Neural crest cell (in vitro differentiated cells): ENCODE measurements at places on chromosomes 16 and 17. TPM values are rescaled to one million over a fixed set of nuclear protein-coding genes. Genes with fewer than 3 reads are reported as not detected.

DNA sequence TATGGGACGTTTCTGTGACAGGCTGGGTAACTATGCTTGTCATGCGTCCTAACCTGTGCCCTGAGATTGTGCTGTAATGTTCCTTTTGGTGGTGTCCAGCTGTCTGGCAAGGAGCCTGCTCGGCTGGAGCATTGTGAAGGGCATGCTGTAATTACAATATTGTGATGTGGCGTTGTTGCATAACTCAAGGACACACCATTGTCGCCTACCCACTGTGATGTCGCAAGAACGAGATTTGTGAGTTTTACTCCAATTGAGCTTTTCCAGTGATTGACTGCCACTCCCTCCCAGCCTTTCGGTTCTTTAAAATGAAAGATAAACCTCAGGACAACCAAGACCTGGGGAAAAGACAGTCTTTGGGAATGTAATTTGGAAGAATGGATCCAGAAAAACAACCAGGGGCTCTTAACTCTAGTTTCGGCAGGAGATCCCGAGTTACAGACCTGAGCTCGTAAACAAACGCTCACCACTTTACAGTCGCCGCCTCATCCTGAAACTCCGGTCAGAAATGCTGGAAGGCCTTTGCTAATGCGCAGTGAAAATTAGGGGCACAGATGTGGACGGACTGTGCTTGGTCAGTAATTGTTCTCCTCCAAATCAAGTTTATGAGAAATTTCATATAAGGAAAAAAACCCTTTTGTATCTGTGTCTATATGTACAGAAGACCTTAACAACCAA is 1.3 kb downstream of the ZNF750 start:
- no peak for DNase-seq

KRTAP2-3 gene
- not detected in 2 replicates for total RNA-seq

GRCh38 chr16:12207939-12208338 is 231.4 kb downstream of the SNX29 start:
- DNase-seq = no peak

- DNase-seq = no peak
These were observed 2.7 kb downstream of the PLEKHH3 start for GRCh38 chr17:42673885-42674754.

- DNase-seq = no peak
These were observed 6.3 kb downstream of the HSBP1 start for GRCh38 chr16:83813823-83814658.

MT1M gene
- total RNA-seq = not detected in 2 replicates

GRCh38 chr16:85426806-85427205 is 186.3 kb upstream of the GSE1 start:
- no peak for DNase-seq

DNA sequence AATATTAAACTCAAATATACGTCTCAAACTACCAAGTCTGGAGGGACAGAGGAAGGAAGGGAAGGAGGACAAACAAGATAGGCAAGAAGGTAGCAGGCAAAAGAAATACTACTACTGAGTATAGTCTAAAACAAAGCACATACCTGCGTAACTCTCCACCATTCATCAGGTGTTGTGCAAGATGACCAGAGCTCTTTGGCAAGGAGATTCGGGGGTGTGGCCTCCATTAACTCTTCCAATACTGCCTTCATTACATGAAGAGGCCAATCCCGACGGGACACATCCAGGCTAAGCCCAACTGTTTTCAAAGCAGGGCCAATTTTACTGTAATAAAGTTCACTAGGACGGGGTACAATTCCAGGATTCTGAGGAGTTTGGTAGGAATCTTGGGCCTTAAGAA is 38.2 kb upstream of the ARL6IP1 start:
- DNase-seq = no peak

DNA sequence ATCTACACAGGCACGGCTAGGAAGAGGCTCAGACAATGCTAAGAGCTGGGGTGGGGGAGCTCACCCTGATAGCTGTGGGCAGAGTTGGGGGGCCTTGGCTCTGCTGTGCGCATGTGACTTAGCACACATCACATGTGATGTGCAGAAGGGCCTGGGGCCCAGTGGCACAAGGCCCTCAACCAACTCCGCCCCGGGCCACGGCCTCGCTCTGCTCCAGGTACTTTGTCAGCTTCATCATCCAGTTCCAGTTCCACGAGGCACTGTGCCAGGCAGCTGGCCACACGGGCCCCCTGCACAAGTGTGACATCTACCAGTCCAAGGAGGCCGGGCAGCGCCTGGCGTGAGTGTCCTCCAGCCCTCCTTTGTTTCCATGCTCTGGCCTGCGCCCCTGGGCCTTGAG is 19.3 kb downstream of the ACE start:
- no peak for DNase-seq

DNA sequence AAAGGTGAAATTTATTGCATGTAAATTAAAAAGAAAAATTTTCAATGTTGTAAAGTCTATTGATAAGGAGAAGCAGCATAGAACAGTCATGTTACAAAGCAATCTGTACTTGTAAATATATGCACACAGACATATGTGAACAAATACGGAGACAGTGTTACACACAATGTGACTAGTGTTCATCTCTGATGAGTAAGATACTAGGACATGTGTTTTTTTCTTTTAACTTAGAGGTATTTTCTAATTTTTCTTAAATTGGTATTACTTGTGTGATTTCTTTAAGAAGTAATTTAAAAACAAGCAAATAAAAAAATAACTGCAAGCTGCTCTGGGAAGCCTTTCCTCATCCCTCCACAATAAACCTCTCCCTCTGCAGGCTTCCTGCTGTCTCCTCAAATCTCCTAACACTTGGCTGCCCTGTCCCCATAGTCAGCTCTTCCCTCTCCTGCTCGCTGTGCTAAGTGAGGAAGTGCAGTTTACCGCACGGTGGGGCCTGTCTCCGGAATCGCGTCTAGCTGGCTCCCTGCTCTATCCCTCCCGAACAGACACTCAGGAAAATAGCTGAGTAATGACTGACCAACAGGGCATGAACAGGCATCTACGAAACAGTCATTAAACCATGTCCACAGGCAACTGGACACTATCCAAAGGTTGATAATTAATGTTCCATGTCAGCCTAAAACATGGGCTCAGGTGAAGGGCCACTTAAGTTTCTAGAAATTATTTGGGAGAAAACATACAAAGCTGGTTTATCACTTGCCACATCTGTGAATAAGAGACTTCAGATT is 35.9 kb downstream of the CMTM4 start:
- peak; percentile 15 for DNase-seq

TP53TG3 gene
- total RNA-seq = not detected in 2 replicates

DNA sequence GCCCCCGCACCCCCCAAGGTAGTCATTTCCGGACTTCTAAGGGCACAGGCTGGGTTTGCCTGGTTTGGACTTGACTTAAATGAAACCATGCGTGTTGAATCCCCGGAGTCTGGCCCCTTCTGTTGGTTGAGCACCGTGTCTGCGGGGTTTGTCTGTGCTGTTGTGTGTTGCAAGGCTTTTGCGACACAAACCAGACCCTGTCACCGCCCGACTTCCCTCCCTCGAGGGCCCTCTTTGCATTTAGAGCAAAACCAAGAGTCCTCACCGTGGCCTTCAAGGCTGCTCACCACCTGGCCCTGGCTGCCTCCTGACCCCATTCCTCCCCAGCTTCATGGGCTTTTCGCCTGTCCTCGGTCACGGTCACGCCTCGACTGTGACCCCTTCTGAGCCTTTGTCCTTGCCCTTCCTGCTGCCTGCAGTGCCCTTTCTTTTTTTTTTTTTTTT is 7.4 kb downstream of the CRISPLD2 start:
- DNase-seq = no peak

DNA sequence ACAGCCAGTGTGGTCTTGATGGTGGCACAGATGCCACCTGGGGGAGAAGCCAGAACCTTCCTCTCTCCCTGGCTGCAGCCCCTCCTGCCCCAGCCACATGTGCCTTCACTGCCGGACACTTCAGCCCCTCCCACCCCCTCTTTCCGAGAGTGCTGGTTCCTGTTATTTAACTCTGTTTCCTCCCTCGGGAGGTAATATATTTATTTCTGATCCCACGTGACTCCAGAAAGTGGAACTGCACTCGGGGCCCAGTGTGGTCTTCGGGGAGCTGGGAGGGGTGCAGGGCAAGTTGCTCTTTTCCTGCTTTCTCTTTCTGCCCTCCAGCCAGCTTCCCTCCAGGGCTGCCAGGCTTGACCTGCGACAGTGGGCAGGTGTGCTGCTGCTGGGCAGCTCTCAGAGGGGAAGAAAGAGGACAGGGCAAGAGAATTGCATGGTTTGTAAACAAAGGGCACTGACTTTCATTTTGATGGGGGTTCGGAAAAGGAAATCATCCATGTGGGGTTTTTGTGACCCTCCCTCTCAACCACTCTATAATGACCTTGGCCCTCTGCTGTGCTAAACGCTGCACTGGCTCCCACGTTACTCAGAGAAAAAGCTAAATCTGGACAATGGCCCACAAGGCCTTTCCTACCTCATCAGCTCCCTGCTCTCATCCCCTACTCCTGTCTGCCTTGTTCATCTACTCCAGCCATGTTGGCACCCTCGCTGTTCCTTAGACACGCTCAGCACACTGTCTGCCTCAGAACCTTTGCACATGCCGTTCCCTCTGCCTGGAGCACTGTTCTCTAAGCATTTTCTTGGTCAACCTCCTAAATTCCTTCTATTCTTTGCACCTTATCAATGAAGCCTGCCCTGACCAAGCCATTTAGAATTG is 8.2 kb upstream of the CIITA start:
- DNase-seq = no peak

CES1 gene
- total RNA-seq = 0.58 TPM in 1 of 2 replicates, not detected in the other

- DNase-seq = no peak
These were observed 79.1 kb downstream of the CFDP1 start for GRCh38 chr16:75354170-75354569.

DNA sequence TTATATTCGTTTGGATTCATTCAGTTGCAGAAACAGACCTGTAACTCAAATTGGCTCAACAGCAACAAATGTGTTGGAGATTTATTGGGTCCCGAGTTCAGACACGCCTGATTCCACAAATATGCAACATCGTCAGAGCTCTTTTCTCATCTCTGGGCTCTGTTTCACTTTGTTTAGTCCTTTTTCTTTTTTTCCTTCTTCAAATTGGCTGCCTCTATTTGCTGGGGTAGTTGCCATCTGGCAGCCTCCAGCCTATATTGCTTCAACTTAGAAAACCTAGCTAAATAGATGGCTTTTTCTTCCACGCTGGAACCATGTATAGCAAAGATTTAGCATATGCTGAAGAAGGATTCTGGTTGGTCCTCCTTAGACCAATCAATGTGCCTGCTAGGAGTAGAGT is 398.5 kb downstream of the RBFOX1 start:
- DNase-seq = no peak

- no peak for DNase-seq
These were observed 30.1 kb downstream of the GPRC5B start for GRCh38 chr16:19854543-19854876.

SLC5A2 gene
- not detected in 2 replicates for total RNA-seq

DNA sequence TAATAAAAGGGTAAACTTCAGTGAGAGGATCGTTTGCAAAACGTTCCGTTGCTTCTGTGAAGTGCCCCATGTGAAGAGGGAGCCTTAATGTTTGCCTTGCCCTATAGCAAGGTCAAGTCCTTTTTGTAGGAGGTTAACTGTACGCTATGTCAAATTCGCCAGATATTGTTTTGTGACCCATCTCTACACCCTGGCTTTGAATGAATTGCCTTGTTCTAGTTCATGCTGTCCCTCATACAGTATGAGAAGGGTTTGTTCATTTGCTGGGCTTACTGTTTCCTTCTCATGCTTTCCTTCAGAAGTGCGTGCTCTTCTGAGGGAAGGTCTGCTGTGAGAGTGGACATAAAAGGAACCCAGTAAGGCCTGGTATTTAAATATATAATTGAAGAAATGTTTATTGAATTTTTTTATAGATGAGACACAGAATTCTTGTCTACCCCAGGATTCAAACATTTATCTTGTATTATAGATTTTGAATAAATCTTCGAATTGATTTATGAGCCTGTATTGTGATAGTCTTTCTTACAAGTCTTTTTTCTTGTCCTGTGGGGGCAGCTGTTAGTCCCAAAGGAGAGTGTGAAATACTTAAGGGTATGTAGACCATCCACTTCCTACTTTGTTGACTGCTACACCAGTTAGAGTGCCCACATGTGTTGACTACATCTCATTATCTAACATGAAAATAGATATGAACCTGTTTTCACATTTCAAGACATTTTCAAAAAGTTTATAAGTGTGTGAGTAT is 1.7 kb downstream of the MAP3K3 start:
- no peak for DNase-seq

DNA sequence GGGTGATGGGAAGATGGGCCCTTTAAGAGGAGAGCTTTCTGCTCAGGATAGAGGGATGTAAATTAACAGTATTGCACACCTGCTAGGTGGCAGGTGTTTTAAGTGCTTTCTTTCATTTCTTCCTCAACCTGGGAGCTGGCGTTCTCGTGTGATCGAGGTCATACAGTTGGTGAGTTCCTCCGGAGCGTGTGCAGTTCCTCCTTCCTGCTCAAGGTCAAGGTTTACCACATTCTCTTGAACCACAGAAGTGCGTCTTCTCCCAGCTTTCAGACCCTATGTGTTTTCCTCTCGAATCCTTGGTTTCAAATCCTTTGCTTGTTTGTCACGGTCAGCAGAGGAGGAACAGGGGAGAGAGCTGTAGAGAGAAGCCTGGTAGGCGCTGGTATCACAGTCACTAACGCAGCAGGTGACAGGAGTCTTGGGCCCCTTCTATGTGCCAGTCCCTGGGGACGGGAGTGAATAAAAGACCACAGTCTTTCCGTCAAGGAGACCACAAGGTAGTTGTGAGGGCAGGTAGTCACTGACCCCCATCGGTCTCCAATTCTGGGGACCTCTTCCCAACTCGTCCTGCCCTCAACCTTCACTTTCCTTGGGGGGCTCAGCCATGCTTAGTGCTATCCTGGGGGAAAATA is 791 bp downstream of the DNAI2 start:
- DNase-seq = no peak

- no peak for DNase-seq
These were observed 12.1 kb downstream of the CCDC42 start for GRCh38 chr17:8732406-8733085.

DNA sequence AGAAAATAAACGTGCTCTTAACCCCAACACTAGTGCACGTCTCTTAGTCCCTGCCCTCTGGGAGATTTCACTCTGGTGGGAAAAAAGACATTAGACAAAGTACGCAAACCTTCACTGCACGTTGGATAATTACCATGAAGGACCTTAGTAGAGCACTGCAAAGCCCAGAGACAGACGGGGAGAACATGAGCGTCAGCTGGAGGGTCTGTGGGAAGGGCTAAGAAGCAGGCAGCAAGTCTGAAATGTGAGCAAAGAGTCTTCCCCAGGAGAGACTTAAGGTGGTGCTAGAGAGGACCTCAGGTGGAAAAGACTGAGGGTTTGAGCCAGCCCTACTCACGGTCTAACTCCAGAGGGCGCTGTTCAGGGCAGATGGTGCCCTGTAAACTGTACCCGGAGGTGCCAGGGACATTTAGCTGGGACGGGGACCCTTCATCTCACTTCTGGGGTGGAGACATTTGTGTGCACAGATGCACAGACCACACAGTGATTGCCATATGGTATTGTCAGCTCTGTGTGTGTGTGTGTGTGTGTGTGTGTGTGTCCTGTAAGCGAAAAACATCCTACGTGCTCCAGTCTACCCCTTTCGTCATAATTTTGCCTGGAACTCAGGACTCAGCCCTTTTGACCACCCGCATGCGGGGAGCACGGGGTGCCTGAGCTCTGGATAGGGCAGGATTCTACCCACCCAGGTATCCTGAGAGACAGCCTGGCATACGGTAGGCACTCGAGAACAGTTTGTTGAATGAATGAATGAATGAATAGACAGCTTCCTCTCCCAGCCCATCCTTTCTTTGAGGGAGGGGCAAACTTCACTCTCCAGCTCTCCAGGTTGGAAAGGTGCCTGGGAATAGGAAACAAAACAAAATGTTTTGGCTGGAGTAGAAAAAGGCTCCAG is 10.1 kb upstream of the STAC2 start:
- DNase-seq = no peak

DNAH9 gene
- total RNA-seq = 18.6 and 25.4 TPM in 2 replicates
